Stimulated activated CD4-positive, alpha-beta T cell treated with anti-CD3 and anti-CD28 coated beads, TNF-alpha, amount 100 ng/mL, for 48 hours (primary cell): ENCODE measurements at places on chromosomes 7 and 10.

DNA sequence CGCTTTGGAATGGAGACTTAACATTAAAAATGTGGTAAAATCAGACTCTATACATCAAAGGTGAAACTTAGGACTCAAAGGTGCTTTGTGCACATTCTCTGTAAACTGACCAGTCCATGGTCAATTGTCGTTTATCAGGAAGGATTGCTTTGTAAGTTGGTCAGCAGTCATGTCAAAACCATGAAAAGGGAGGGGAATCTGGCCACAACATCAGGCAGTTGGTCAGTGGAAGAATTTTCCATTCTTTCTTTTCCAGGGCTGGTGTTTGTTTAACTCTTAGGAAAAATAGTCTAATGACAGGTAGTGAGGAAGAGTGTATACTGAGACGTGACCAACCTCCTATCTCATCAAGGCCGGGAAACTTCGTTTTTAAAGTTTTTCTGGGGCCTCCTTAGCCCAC is 226.5 kb downstream of the ADK start:
- DNase-seq = no peak

DNA sequence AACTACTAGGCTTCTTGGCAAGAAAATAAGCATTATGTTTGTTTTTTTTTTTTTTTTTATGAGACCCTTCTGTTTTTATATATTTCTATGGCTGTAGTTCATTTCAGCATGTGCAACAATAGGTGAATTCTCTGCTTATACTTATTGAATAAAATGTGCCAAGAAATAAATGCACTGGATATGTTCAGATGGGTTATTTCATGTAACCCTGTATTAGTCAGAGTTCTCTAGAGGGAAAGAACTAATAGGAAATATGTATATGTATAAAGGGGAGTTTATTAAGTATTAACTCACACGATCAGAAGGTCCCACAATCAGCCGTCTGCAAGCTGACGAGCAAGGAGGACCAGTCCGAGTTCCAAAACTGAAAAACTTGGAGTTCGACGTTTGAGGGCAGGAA is 292.8 kb downstream of the CSTF2T start:
- DNase-seq = no peak

DNA sequence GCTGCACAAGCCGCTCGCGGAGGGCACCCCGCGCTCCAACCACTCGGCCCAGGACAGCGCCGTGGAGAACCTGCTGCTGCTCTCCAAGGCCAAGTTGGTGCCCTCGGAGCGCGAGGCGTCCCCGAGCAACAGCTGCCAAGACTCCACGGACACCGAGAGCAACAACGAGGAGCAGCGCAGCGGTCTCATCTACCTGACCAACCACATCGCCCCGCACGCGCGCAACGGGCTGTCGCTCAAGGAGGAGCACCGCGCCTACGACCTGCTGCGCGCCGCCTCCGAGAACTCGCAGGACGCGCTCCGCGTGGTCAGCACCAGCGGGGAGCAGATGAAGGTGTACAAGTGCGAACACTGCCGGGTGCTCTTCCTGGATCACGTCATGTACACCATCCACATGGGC is 50.0 kb downstream of the FIGNL1 start:
- DNase-seq = no peak

- no peak for DNase-seq
Measured at GRCh38 chr10:14858338-14858960, 20.2 kb upstream of the SUV39H2 start.

DNA sequence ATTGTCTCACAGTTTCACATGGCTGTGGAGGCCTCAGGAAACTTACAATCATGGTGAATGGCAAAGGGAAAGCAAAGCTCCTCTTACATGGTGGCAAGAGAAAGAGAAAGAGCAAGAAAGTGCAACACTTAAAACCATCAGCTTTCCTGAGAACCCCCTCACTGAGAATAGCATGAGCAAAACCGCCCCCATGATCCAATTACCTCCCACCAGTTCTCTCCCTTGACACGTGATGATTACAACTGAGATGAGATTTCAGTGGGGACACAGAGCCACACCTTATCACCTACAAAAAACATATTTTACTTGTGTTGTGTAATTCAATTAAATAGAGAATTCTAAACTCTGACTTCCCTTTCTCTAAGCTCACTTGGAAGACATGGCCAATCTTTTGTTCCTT is 80.2 kb downstream of the SEMA3C start:
- DNase-seq = no peak

DNA sequence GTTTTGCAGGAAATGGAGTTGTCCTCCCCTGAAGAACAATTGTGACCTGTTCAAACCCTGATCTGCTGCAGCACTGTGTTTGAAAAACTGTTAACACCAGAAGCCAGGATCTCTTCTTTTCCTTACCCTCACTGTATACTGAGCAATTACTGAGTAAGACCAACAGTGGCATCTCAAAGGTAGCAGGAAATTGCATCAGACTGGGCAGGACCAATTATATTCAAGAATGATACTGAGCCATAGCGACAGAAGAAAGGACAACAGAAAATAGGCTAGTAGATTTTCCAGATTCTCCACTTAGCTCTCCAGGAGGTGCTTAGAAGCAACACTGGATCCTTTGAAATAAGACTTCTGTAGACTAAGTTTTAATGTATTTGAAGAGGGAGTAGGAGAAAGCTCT is 57.4 kb upstream of the INHBA start:
- DNase-seq = no peak

GRCh38 chr7:74057216-74057925 is 26.2 kb upstream of the LIMK1 start:
- no peak for DNase-seq

DNA sequence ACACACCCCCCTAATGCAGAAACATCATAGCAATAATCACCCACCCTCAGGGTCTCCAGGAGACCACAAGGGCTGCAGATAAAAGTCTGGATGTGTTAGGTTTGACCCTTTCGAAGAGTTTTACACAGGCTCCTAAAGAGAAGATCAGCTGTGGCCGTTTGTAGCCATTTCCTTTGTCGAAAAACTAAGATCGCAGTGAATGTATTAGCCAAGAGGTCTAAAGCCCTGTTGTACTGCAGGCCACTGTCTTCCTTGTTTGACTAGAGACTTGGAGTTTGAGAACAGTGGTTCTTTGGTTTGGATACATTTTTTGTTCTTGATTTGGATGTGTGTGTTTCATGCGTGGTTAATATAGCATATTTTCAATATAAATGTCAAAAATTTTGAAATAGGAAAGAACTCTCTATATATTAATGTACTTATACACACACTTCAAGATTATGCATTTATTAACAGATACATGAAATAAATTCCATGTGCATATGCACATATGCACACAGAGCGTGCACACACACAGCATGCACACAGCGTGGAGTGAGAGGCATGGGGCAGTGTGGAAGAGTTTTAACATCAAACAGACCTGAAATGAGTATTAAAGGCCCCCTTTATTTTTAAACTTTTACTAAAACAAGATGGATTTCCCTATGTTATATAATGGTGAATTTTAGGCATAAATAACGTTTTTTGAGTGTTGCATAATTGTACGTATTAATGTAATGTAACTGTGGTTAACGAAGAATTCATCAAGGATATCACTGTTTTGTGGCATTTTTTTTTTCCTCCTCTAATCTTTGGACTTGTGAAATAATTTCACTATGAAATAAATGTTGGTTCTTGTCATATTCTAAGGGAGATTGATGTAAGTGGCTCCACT is 2.2 kb downstream of the IKZF1 start:
- no peak for DNase-seq

- DNase-seq = no peak
Measured at GRCh38 chr7:101915000-101915399, 97.6 kb downstream of the CUX1 start.

DNA sequence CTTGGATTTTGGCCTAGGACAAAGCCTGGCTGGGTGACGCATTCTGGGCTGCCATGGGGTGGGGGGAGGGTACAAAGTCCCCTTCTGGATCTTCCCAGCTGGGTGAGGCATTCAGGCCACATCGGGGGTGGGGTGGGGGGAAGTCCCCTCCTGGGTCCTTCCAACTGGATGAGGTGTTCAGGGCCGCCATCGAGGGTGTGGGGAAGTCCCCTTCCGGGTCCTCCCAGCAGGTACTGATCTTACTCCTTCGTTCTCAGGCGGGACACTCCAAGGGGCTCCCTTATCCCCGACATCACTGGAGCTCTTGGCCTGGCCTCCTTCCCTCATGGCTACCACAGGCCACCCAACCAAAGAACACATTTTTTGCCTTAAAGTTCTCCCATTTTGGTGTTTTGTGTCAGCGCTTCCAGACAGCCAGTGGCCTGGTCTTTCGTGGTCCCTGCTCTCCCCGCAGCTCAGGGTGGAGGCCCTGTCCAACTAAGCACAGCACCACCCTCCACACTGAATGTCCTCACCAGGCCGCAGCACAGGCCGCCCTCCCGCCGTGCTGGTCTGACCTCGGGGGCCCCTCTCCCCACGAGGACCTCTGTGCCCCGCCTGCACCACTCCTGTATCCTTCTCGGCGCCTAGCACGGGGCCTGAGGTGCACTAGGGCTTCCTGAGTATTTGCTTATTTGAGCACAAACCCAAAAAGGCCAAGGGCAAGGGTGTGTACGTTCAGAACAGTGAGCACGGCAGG is 38.5 kb downstream of the EN2 start:
- DNase-seq = no peak

DNA sequence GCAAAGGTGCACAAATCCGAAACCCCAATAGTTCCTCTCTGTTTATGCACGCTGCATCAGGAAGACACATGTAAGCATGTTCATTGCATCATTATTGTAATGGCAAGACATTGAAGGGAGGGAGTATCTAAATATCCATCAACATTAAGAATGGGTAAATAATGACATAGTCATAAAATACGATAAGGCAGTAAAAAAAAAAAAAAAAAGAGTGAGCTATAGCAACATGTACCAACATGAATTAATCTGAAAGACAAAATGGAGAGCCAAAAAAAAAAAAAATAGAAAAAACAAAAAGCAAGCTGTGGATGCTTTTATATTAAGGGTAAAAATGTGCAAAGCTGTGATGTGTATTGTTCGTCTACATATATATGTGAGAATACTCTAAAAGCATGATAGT is 70.2 kb upstream of the ABLIM1 start:
- no peak for DNase-seq

GRCh38 chr10:73979809-73980433 is 18.0 kb upstream of the VCL start:
- no peak for DNase-seq

GRCh38 chr10:96367470-96367869 is 8.7 kb upstream of the OPALIN start:
- no peak for DNase-seq

GRCh38 chr10:62811159-62811875 is 4.8 kb downstream of the EGR2 start:
- peak; percentile 71 for DNase-seq

GRCh38 chr10:62779487-62780248 is 24.9 kb upstream of the ADO start:
- DNase-seq = peak; percentile 76

DNA sequence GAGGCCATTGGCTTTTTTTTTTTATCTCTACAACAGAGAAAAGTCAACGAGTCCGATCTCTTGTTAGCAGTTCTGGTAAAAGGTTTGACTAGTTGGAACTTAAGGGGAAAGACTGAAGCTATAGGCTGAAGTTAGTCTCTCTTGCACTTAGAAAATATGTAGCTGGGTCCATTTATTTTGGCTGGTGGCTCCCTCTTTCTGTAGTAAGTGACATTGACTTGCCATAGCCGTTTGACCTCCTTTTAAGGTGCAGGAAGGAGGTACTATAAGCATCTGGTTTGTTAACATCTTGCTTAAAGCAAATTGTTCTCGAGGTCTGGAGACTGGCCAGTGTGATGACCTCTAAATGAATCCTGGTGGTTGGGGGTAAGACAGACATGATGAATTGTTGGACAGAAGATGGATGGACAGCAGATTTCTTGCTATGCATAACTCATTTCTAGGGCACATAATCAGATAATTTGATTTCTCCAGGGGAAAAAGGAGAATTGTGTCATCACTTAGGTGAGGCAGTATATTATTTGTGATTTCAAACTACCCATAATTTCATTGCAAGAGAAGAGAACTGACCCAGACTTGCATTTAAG is 356.3 kb upstream of the GALNT17 start:
- DNase-seq = no peak

GRCh38 chr10:103757531-103758293 is 97.7 kb downstream of the SH3PXD2A start:
- no peak for DNase-seq

DNA sequence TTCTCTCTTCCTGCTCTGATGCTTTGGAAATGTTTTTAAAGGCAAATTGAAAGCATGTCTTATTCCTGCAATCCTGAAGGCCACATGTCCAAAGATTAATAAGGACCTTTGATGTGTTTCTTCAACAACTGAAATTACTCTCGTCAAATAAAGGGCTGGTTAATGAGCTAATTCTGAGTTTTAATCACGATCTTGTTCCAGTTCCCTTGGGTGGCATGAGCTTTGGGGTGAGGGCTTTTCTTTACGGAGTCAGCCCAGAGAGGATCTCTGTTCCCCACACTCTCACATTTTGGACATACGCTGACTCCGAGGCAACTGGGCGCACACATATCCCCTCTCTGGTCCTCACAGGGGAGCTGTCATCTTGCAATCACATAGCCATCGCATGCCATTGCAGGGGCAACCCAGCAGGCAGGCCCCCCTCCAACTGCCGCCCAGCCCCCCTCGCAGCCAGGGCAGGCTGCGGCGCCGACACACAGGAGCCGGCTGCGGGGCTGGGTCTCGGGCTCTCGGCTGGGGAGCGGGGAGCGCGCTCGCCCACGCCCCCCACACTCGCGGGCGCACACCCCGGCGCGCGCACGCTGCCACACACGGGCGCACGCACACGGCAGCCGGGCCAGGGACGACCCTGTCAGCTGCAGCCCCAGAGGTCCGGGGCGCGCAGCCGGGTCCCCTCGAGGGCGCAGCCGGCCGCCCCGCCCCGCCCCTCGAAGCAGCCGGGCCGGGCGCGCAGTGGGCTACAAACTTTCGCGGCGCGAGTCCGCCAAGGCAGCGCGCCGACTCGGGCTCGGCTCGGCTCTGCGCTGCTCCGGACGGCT is at the start of gene GDF10:
Gene GDF10, plus strand, starts transcription at position 587 of the 818 bp plus-strand sequence. CDS start 455 bp downstream, outside the sequence.
- no peak for DNase-seq

DNA sequence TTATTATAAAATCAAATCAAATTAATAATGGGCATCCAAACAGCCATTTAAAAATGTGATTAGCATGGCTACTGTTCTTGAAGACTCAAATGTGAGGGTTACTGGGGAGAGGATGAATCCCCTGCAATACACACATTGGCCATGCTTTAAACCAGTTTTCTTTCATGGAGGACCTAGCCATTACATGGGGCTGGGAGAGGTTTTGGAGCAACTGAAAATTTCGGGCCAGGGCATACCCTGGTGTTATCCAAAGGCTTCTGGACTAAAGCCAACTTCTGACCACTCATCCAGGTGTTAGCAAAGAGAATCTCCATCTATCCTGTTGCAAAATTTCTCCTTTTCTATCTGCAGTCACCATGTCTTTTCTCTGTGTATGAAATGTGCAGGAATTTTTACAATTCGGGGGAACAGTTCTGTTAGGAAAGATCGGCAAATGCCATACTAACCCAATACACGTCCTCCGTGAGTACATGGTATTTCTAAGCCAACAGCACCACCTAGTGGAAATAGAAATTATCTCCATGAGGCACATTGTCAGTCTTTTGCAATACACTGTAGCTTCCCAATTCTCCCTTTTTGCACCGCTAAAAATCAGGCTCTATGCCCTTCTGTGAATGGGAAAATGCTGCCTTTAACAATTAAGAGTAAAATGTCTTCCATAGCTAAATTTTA is 47.0 kb upstream of the ZNF107 start:
- no peak for DNase-seq

- DNase-seq = no peak
Measured at GRCh38 chr10:115968236-115968635, 304.8 kb downstream of the GFRA1 start.

- no peak for DNase-seq
Measured at GRCh38 chr10:23055424-23056185, 39.8 kb upstream of the MSRB2 start.

GRCh38 chr7:101162551-101163278 is 2.7 kb downstream of the VGF start:
- DNase-seq = no peak

GRCh38 chr7:56092789-56093531 is at the start of gene PHKG1:
Gene PHKG1 (minus strand): TSS chr7:56092952. CDS start chr7:56088941, 4,011 bp downstream.
- DNase-seq = no peak
